Stimulated activated CD4-positive, alpha-beta T cell treated with anti-CD3 and anti-CD28 coated beads, Interleukin-1b, Interleukin-23, amount 100 ng/mL, for 24 hours (primary cell): ENCODE measurements at places on chromosomes 16 and 17.

GRCh38 chr17:15404106-15405057 lies 63.0 kb upstream of the TEKT3 start:
- DNase-seq, result no peak

GRCh38 chr17:35127751-35128514 lies 6.5 kb downstream of the FNDC8 start:
- DNase-seq, result no peak

GRCh38 chr17:50871898-50872297 lies 5.7 kb upstream of the TOB1 start:
- no peak for DNase-seq

DNA sequence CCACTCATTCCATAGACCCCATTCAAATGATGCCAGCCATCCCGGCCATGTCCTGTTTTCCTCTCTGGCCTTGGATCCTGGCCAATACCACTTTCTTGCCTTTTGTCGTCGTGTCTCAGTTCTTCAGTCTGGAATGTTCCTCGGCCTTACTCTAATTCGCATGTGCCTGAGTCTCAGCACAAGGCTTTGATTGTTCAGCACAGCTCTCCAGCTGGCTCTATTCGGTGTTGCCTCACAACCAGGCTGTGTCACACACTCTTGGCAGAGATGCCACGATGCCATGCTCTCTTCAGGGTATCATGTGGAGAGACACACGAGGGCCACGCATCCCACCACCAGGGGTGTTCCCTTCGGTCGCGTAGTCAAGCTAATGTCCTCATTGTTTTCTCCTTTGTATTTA lies 1.8 kb upstream of the VPS4A start:
- no peak for DNase-seq

- DNase-seq, result no peak
Measured at GRCh38 chr17:72189768-72190593, 69.2 kb downstream of the SOX9 start.

DNA sequence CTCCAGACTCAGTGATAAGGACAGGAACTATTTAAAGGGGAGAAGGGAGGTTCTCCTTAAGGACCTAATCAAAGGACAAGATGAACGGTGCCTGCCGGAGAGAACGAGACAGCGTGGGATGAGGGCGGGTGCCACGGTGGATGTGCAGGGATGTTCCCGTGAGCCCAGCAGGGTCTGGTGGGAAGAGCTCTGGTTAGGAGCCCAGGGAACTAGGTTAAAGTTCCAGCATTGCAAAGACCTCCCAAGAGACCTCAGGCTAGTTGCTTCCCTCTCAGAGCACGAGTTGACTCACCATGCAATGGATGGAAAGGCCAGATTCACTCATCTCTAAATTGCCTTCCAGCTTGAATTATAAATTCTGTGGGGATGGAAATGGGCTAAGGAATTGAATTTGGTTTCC lies 14.7 kb downstream of the CCR7 start:
- DNase-seq, result no peak

- no peak for DNase-seq
Measured at GRCh38 chr16:73093146-73094144, 45.5 kb upstream of the ZFHX3 start.
